CD4-positive, alpha-beta T cell treated with Interleukin-17A for 4 hours (primary cell): ENCODE measurements at places on chromosomes 4 and X.

DNA sequence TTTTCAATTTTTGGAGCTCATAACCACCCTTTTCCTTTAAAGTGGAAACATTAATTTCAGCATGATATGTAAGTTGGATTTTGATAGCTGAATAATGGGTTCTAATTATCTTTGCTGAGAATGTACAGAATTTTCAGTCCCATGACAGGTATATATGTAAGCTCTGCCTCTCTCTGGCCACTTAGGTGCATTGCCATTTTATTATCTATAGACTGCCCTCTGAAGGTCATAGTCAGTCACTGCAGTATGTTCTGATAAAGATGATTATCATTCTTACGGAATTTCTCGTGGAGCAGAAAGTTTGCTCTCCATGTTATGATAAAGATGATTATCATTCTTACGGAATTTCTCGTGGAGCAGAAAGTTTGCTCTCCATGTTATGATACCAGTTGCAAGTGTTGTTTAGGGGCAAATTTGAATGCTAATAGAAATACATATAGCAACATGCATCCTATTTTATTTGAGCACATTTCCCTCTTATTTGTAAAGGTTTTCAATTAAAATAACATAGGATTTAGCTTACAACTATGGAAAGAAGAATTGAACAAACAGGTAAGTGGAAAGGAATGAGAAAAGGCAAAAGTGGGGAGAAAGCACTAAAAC, 10.4 kb downstream of the AFP start:
- DNase-seq = no peak

- DNase-seq = no peak
Measured at GRCh38 chr4:110540581-110540980, 64.6 kb downstream of the ENPEP start.

- no peak for DNase-seq
Measured at GRCh38 chr4:127623797-127624083, 9.0 kb upstream of the INTU start.

DNA sequence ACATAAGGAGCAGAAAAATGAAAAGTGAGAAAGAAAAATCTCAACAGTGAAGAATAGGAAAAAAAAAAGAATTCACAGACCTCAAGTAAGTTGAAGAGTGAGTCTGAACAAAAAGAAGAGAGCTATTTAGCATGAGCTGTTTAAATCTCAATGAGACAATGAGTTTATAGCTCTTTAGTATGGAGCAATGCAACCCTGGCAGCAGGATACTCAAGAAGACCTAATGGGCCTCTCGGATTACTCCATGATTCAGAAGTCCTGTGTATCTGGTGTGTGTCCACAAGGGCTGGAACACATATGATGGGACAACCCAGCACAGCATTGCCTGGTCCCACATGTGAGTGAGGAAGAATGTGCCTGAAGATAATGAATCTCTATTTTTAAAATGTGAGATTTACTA, 563.1 kb upstream of the INTU start:
- no peak for DNase-seq

DNA sequence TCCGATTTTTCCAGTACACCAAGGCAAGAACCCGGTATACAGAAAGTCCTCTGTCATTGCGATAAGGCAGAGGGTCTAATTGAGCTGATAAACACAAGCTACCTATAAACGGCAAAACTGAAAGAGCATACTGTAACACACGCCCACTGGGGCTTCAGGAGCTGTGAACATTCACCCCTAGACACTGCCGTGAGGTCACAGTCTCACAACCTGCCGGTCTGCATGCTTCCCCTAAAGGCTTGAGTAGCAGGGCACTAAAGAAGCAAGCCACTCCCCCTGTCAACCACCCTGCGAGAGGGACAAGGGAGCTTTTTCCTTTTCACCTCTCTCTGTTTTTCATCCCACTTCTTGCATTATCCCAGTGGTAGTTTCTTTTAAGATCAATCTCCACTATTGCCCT, 22.4 kb upstream of the F9 start:
- DNase-seq = no peak

DNA sequence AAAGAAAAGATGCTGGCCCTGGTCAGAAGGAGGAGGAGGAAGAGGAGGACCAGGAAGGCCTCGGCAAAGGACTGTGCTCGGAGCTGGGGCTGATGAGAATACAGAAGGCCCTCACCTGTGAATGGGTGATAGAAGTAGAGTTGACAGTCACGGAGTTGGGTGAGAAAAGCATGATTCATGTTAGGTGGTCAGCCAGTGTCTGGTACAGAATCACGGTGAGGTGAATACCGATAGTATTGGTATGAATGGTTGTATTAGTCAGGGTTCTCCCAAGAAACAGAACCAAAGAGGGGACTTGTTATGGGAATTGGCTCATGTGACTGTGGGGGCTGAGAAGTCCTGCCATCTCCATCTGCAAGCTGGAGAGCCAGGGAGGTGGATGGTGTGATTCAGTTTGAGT, 32.5 kb upstream of the FAM156A start:
- no peak for DNase-seq

DNA sequence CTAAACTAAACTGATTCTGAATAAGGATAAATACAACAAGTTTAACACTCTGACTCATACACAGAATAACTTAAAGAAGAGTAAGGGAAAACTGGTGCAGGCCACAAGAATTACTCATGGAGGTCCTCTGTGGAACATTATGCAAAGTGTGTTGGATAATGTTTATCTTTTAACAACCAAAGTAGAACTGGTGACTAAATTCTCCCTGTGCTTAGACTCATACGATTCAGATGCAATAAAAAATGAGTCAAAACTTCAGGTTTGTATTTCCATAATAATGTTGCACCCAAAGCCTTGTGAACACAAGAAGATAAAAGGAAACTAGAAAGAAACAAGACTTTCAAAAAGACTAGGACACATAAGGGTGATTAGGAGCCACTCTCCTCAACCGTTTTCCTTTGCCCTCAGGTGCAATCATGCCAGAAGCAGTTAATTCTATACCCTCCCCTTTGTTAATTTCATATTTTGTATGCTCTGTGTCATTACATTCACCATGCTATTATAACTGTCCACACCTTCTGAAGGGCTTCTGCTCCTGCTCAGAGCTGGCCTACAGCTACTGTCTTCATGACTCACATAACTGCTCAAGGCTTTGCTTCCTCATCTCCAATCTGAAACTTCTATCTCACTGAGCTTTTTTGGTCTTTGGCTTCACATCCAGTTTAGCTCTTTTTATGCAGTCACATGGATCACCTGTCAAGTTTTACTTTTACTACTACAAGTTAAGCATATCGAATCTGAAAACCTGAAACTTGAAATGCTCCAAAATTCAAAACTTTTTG, 60.2 kb downstream of the KCNIP4 start:
- no peak for DNase-seq
